ENCODE measurements at places on chromosomes 11 and 22. TPM values are rescaled to one million over a fixed set of nuclear protein-coding genes. Genes with fewer than 3 reads are reported as not detected.

TTC9C gene
- 10.2 TPM for polyA plus RNA-seq

LZTR1 gene
- polyA plus RNA-seq: 5.5 TPM

TBX1 gene
- polyA plus RNA-seq: not detected

SPINDOC gene
- 0.95 TPM for polyA plus RNA-seq

TYR gene
- not detected for polyA plus RNA-seq

MGAT3 gene
- polyA plus RNA-seq: not detected

WNT7B gene
- not detected for polyA plus RNA-seq

MS4A4E gene
- not detected for polyA plus RNA-seq

RCOR2 gene
- polyA plus RNA-seq: not detected
